Transverse colon (tissue), 4 donors: ENCODE measurements at places on chromosomes 2 and 18. TPM values are rescaled to one million over a fixed set of nuclear protein-coding genes. Genes with fewer than 3 reads are reported as not detected.

- no peak for DNase-seq
- no peak overlapping the region for H3K27ac ChIP-seq
- no peak overlapping the region for H3K4me3 ChIP-seq
- H3K27me3 ChIP-seq = no peaks in the 10 kb centered on the region
These were observed 87.7 kb downstream of the DCC start for GRCh38 chr18:52427521-52428175.

GRCh38 chr2:26469955-26470354 is 8.0 kb downstream of the OTOF start:
- no peaks in the 10 kb centered on the region for H3K27me3 ChIP-seq
- H3K4me1 ChIP-seq = no peaks in the 10 kb centered on the region
- no peak overlapping the region for H3K4me3 ChIP-seq
- H3K27ac ChIP-seq = no peak overlapping the region

- H3K36me3 ChIP-seq = no peaks in the 10 kb centered on the region
- DNase-seq = no peak
- H3K4me3 ChIP-seq = no peak overlapping the region
- peaks cover 92% of the 10 kb centered on the region for H3K27me3 ChIP-seq
- H3K27ac ChIP-seq = no peak overlapping the region
These were observed 3.5 kb downstream of the POU3F3 start for GRCh38 chr2:104857262-104858005.

- no peak overlapping the region for H3K4me3 ChIP-seq
- H3K4me1 ChIP-seq = peaks cover 4% of the 10 kb centered on the region
- H3K36me3 ChIP-seq = no peaks in the 10 kb centered on the region
- H3K27me3 ChIP-seq = no peaks in the 10 kb centered on the region
- no peak for DNase-seq
These were observed 48.7 kb downstream of the SOWAHC start for GRCh38 chr2:109662889-109663288.

GRCh38 chr18:49898421-49898820 is 85.1 kb upstream of the ACAA2 start:
- DNase-seq = peak; percentile 24
- no peaks in the 10 kb centered on the region for H3K27me3 ChIP-seq
- H3K4me1 ChIP-seq = no peaks in the 10 kb centered on the region
- no peaks in the 10 kb centered on the region for H3K36me3 ChIP-seq

- H3K27ac ChIP-seq = no peak overlapping the region
- H3K4me3 ChIP-seq = no peak overlapping the region
- no peak for DNase-seq
- no peaks in the 10 kb centered on the region for H3K4me1 ChIP-seq
- no peaks in the 10 kb centered on the region for H3K27me3 ChIP-seq
These were observed 67.3 kb downstream of the SNORC start for GRCh38 chr2:232937278-232937906.

GRCh38 chr2:54475919-54476318 is 19.8 kb downstream of the SPTBN1 start:
- no peak overlapping the region for H3K27ac ChIP-seq
- H3K36me3 ChIP-seq = no peaks in the 10 kb centered on the region
- no peaks in the 10 kb centered on the region for H3K27me3 ChIP-seq
- peaks cover 16% of the 10 kb centered on the region for H3K4me1 ChIP-seq
- H3K4me3 ChIP-seq = no peak overlapping the region

GRCh38 chr2:189841019-189841418 is 56.8 kb downstream of the PMS1 start:
- H3K27ac ChIP-seq = no peak overlapping the region
- DNase-seq = no peak
- H3K27me3 ChIP-seq = no peaks in the 10 kb centered on the region
- H3K4me3 ChIP-seq = no peak overlapping the region
- H3K36me3 ChIP-seq = peaks cover 10% of the 10 kb centered on the region

DNA sequence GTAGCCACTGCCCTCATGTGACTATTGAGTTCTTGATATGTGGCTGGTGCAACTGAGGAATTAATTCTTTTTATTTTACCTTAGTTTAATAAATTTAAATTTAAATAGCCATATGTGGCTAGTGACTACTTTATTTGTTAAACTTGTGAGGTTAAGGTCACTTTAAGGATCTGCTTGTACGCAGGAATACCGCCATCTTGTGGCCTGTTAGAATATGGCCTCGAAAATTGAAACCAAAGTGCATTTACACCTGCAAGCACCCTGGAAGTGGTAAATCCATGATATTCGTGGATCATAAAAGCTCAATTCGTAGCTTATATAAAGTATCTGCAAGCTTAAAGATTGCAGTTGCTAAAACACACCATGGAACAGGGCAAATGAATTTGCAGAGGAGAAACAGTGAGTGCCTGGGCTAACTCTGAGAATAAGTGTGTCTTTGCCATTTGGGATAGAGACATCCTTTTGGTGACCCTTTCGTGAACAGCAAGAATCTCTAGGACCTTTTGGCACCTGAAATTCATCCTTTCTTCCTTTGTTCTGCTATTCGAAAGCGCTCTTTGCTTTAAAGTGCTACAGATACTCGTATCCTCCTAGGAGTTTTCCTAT is 59.9 kb upstream of the REG3A start:
- no peak overlapping the region for H3K27ac ChIP-seq
- H3K4me3 ChIP-seq = no peak overlapping the region
- H3K4me1 ChIP-seq = no peaks in the 10 kb centered on the region
- H3K27me3 ChIP-seq = no peaks in the 10 kb centered on the region
- H3K36me3 ChIP-seq = no peaks in the 10 kb centered on the region

DNA sequence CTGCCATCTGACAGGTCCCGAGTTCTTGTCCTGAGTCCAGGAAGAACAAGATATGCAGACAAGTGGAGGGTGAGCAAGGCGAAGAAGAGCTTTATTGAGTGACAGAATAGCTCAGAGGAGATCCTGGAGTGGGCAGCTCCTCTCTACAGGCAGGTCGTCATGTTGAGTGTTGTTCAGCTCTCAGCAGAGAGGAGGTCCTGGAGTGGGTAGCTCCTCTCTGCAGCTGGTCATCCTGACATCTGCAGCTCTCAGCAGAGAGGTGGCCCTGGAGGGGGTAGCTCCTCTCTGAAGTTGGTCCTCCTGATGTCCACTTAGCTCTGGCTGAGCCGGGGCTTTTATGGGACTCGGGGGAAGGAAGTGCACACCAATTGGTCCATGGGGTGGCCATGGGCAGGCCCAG is 90.4 kb downstream of the ATAD2B start:
- H3K27ac ChIP-seq = no peak overlapping the region
- no peak for DNase-seq
- H3K36me3 ChIP-seq = no peaks in the 10 kb centered on the region
- no peaks in the 10 kb centered on the region for H3K27me3 ChIP-seq
- no peaks in the 10 kb centered on the region for H3K4me1 ChIP-seq

DNA sequence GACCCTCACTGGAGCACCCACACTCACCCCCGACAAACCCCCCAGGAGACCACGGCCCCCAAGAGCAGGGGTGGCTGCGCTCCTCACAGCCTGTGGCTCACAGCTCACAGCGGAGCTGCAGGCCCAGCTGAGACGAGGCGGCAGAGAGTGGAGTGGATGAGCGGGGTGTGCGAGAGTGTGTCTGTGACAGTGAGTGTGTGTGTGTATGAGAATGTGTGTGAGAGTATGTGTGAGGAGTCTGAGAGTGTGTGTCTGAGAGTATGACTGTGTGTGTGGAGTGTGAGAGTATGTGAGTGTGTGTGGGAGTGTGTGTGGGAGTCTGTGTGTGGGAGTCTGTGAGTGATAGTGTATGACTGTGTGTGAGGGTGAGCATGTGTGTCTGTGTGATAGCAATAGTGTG is 55.3 kb upstream of the ID2 start:
- H3K27me3 ChIP-seq = no peaks in the 10 kb centered on the region
- no peaks in the 10 kb centered on the region for H3K36me3 ChIP-seq
- H3K4me1 ChIP-seq = peaks cover 19% of the 10 kb centered on the region
- no peak overlapping the region for H3K4me3 ChIP-seq

GRCh38 chr2:180739070-180739469 is 241.3 kb upstream of the UBE2E3 start:
- H3K4me3 ChIP-seq = no peak overlapping the region
- no peak for DNase-seq
- H3K36me3 ChIP-seq = no peaks in the 10 kb centered on the region
- H3K4me1 ChIP-seq = no peaks in the 10 kb centered on the region
- no peak overlapping the region for H3K27ac ChIP-seq
- no peaks in the 10 kb centered on the region for H3K27me3 ChIP-seq

DNA sequence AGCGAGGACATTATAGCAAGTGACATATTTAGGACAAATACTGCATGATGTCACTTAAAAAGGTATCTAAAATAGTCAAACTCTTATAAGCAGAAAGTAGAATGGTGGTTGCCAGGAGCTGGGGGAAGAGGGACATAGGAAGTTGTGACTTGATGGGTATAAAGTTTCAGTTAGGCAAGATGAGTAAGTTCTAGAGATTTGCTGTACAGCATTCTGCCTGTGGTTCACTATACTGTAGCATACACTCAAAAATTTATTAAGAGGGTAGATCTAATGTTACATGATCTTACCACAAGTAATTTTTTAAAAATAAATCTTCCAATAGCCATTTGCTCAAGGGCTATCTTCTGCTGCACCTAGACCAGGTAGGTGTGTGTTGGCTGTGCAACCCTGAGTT is 78.1 kb upstream of the NPAS2 start:
- no peaks in the 10 kb centered on the region for H3K4me1 ChIP-seq
- DNase-seq = no peak
- H3K4me3 ChIP-seq = no peak overlapping the region
- H3K36me3 ChIP-seq = no peaks in the 10 kb centered on the region

GRCh38 chr18:47265197-47265596 is 13.7 kb upstream of the SKOR2 start:
- H3K27ac ChIP-seq = no peak overlapping the region
- no peak overlapping the region for H3K4me3 ChIP-seq
- H3K4me1 ChIP-seq = no peaks in the 10 kb centered on the region
- DNase-seq = no peak
- H3K27me3 ChIP-seq = peaks cover 64% of the 10 kb centered on the region

DNA sequence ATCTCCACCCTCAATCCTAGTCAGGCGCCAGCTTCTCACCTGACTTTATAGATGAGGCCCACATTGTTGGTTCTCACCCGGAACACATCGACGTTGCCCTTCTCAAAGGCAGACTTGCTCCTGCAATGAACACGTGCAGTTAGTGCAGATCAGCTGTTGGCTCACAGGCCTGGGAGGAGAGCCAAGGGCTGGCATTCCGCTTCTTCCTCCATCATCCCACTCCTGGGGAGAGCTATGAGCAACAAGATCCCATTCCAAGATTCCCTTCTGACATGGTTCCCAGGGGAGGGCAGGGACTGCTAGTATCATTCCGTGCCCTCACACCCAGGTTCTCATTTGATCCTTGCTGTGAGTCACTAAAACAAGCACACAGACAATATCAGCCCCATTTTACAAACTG is 15.1 kb downstream of the LOXHD1 start:
- H3K36me3 ChIP-seq = no peaks in the 10 kb centered on the region
- no peak overlapping the region for H3K27ac ChIP-seq
- H3K4me3 ChIP-seq = no peak overlapping the region
- no peaks in the 10 kb centered on the region for H3K4me1 ChIP-seq

- no peaks in the 10 kb centered on the region for H3K27me3 ChIP-seq
- no peaks in the 10 kb centered on the region for H3K4me1 ChIP-seq
- no peaks in the 10 kb centered on the region for H3K36me3 ChIP-seq
- no peak for DNase-seq
- no peak overlapping the region for H3K27ac ChIP-seq
- no peak overlapping the region for H3K4me3 ChIP-seq
These were observed 51.4 kb downstream of the MARCHF4 start for GRCh38 chr2:216320852-216321251.

- no peak overlapping the region for H3K27ac ChIP-seq
- H3K36me3 ChIP-seq = no peaks in the 10 kb centered on the region
- H3K4me3 ChIP-seq = no peak overlapping the region
- H3K4me1 ChIP-seq = no peaks in the 10 kb centered on the region
These were observed 136.1 kb downstream of the TMEM200C start for GRCh38 chr18:5759194-5759593.

- no peak for DNase-seq
- H3K4me1 ChIP-seq = no peaks in the 10 kb centered on the region
- no peaks in the 10 kb centered on the region for H3K27me3 ChIP-seq
- no peak overlapping the region for H3K4me3 ChIP-seq
- H3K27ac ChIP-seq = no peak overlapping the region
These were observed 85.5 kb downstream of the MALT1 start for GRCh38 chr18:58756596-58757240.

DNA sequence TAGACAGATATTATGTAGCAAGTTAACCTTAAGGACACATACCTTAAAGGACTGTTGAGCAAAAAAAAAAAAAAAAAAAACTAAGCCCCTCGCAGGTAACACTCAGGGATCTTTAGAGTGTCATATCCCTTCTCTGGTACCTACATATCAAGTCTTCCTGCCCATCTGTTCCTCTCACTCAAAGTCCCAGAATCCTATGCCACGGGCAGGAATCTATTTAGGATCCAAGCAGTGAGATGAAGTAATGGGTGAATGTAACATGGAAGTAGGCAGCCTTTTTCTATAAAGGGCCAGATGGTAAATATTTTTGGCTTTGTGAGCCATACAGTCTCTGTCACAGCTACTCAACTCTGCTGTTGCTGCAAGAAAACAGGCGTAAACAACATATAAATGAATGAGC is 496.7 kb downstream of the STK39 start:
- DNase-seq = no peak
- H3K4me1 ChIP-seq = no peaks in the 10 kb centered on the region
- H3K4me3 ChIP-seq = no peak overlapping the region
- H3K27me3 ChIP-seq = no peaks in the 10 kb centered on the region

DNA sequence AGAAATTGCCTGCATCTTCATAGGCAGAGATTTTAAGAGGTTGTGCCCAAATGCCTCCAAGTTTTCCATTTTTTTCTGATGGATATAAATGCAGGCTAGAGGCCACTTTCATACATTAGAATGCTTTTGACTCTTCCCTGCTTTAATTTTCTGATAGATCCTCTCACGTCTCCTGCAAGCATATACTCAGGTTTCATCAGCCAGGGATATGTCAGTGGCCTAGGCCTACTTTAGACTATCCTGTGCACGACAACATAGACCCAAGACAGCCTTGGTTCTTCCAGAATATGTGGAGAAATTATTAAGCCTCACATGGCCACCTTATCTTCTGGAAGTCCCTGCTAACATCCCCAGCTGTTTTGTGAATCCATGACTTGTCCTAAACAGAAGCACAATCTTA is 415.9 kb downstream of the TDRD15 start:
- H3K4me1 ChIP-seq = no peaks in the 10 kb centered on the region
- H3K4me3 ChIP-seq = no peak overlapping the region
- H3K36me3 ChIP-seq = no peaks in the 10 kb centered on the region
- DNase-seq = no peak

PRKAG3 gene
- not detected for total RNA-seq

DRC1 gene
- not detected for total RNA-seq

LAMA1 gene
- 2.6 TPM for total RNA-seq

CD8A gene
- total RNA-seq = 0.95 TPM

GAREM1 gene
- total RNA-seq = 22.5 TPM

CD8B2 gene
- not detected for total RNA-seq

SLC23A3 gene
- 18.4 TPM for total RNA-seq

SLC38A11 gene
- total RNA-seq = not detected

RAX gene
- total RNA-seq = not detected

C2orf66 gene
- not detected for total RNA-seq

ABCG5 gene
- not detected for total RNA-seq

UCN gene
- total RNA-seq = 2.2 TPM

C1GALT1C1L gene
- total RNA-seq = not detected

DUSP19 gene
- 1.6 TPM for total RNA-seq

VIL1 gene
- 324 TPM for total RNA-seq

IL18R1 gene
- 0.75 TPM for total RNA-seq
